NCI-H1417 treated with DMSO at 0.1 percent for 48 hours (cell line): ENCODE measurements at places on chromosomes 2 and 18.

DNA sequence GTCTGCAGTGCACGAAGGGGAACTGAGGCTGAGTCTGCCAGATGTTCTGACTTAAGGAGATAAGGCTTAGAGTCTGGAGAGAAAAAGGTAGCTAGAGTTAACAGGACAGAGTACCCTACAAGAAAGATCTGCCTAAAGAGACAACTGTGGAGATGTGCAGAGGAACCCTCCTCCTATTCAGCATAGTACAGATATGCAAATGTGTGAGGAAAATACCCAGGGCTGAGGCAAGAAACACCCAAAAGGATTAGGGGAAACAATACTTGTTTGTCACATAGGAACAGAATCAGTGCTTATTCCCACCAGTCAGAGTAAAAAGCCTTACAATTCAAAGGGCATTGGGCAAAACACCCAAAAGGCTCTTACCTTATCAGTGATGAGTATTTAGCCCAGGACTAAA is 67.8 kb downstream of the SS18 start:
- no peak for DNase-seq

- DNase-seq = no peak
Measured at GRCh38 chr2:96423828-96424227, 81.3 kb downstream of the NEURL3 start.

DNA sequence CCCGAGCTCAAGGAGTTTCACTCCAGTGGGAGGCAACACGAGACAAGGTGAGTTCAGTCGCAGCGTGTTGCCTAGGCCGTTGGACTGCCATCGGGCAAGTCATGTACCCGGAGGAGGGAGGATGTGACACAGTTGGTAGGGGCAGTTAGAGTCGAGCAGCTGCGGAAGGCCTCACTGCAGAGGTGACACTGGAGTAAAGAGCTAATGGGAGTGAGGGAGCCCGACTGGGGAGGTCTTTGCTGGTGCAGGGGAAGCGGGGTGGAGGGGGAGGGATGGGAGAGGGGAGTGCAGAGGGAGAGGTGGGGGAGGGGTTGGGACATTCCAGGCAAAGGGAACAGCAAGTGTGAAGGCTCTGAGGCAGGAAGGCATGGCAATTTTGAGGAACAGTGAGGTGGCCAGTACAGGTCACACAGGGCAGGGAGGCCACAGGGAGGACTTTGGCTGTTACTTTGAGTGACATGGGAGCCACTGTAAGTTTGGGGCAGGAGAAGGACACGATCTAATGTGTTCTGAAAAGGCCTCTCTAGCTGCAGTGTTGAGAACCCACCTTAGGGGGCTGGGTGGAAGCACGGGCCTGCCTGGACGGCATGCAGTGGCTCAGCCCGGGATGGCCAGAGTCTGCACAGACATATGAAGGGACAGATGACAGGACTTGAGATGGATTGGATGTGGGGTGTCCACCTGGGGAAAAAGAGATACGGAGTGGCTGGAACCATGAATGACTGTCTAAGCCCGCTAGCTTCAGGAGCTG is 61.1 kb downstream of the KCNF1 start:
- no peak for DNase-seq

GRCh38 chr18:62948788-62949187 is 233.4 kb downstream of the PHLPP1 start:
- no peak for DNase-seq

- peak; percentile 13 for DNase-seq
Measured at GRCh38 chr2:40147360-40147759, 304.5 kb downstream of the SLC8A1 start.

DNA sequence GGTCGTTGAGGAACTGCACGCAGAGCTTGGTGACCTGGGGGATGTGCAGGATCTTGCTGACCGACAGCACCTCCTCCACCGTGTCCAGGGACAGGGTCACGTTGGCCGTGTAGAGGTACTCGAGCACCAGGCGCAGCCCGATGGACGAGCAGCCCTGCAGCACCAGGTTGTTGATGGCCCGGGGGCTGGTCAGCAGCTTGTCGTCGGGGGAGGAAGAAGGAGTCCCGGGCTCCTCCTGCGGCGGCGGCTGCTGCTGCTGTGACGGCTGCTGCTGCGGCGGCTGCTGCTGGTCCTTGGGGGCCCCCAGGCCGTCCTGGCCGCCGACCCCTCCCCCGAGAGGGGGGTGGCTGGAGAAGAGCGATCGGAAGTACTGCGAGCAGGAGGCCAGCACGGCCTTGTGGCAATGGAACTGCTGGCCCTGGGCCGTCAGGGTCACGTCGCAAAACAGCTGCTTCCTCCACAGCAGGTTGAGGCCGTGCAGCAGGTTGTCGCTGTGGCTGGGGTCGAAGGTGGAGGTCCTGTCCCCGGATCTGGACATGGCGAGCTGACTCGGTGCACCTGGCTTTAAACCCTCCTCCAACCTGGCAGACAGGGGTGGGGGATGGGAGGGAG is 2.7 kb downstream of the KLHL14 start:
- DNase-seq = no peak

GRCh38 chr2:197161774-197162173 is 148.8 kb downstream of the ANKRD44 start:
- DNase-seq = no peak

DNA sequence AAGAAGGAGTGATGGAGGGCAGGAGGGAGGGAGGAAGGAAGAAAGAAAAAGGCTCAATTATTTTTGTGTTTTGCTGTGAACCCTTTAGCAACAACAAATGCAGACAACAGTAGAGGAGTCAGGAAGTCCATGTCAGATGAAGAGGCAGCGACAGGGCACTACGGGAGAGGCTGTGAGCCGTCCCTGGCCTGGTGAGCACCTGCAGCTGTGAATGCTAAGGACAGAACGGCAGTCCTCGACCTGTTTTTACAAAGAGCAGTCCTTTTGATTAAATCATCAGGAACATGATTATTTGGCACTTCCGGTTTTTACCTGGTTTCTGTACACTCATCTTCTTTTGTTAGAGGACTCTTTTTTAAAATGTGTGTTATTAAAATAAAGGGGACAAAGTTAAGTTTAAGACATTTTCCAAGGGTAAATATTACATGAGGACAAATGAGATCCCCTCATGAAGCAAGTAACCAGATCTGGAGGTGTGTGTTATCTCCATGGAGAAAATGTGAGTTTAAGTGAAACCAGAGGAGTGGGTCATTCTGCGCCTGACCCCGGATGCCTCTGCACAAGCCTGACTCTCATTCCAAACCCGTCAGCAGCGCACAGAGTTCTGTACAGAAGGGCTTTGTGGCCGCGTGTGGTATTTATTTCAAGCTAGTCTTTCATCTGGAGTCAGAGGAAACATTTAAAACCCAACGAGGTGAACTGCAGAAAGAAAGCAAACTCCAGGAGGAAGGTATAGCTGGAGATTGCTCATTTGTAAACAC is 492.5 kb downstream of the SOX11 start:
- DNase-seq = peak; percentile 46

GRCh38 chr2:38057651-38058410 is 18.1 kb downstream of the CYP1B1 start:
- DNase-seq = no peak

- DNase-seq = no peak
Measured at GRCh38 chr2:234989183-234989701, 37.4 kb downstream of the SH3BP4 start.

DNA sequence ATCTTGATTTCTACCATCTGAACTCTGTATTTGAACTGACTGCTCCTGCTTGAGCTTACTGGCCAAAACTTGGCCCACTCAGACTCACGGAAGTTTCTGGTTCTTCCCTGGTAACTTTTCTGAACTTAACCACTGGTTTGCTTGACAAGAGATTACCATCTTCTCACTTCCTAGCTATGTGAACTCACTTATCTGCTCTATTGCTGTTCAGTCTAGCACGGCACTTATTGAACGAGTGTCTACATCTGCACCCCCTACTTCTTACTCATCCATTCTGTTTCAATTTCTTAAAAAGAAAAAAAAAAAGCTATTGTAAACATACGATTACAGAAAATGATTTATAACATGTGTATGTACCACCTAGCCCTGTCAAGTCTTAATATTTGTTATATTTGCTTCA is 9.0 kb downstream of the CKAP2L start:
- DNase-seq = no peak

DNA sequence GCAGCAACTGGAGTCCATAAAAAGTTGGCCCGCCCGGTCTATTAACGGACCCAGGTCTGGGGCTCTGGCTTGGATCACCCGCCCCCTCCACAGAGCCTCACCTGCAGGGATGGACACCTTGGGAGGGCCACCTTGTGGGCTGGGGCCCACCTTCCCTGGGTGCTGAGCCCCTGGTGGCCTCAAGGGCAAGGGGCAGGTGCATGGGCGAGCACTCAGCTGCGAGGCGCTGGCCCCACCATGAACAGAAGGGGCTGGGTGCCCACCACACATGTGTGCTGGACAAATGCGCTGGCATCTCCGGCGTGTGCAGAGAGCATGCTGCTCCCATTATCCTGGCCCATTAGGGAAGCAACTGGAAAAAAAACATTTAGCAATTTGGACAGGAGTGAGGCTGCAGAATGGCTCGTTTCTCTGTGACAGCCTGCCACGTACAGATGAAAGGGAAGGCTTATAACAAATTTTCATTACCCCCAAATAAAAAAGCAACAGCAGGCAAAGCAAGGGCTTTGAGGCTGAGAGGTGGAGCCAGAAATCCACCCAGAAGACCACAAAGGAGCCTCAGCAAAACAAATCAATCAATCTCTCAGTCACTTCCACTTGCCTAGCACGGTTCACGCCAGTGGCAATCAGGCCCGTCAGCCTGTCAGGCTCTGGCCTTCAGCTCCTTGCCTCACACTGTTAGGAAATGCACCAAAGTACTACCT is 253.1 kb upstream of the ZNF521 start:
- no peak for DNase-seq
